Activated CD4-positive, alpha-beta T cell treated with anti-CD3 and anti-CD28 coated beads, Interleukin-2, Interleukin-6, amounts not matched to agents 100 ng/mL and 50 ng/mL, durations not matched to agents 16 hours and 8 hours (primary cell): ENCODE measurements at places on chromosomes 4 and X.

- DNase-seq = no peak
Observed at GRCh38 chr4:154039435-154040343, 250.8 kb upstream of the SFRP2 start.

- no peak for DNase-seq
Observed at GRCh38 chr4:87087420-87087819, 133.0 kb downstream of the KLHL8 start.

DNA sequence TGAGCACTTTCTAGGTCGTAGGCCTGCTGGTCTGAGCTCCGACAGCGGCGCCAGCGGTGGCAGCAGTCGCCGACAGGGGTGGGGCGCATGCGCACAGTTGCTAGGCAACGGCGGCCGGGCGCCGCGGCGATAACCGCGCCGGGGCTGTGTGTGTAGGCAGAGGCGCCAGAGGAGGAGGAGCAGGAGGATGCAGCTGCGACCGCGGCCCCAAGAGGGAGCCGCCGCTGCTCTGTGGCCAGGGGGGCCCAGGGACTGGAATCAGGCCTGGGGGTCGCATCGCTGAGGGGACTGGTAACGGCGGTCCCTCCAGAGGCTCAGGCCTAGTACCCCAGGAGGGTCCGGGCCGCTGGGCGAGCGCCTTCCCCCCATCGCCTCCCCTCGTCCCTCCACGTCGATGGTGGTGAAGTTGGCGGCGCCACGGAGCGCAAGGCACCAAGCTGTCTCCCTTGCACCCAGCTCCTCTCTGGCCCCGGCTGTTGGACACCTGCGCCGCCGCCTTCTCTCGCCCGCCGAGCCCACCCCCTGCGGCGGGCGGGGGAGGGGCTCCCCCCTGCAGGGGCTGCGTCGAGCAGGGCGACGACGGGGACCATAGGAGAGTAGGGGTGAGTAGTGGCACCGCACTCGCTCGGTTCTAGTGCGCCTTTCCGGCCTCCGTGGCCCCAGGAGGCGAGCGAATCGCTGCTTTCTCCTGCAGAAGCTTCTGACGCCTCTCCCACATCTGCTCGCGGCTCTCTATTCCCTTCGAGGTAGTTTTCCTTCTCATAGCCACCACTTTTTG is 58.6 kb upstream of the ZC4H2 start:
- DNase-seq = peak; percentile 86

DNA sequence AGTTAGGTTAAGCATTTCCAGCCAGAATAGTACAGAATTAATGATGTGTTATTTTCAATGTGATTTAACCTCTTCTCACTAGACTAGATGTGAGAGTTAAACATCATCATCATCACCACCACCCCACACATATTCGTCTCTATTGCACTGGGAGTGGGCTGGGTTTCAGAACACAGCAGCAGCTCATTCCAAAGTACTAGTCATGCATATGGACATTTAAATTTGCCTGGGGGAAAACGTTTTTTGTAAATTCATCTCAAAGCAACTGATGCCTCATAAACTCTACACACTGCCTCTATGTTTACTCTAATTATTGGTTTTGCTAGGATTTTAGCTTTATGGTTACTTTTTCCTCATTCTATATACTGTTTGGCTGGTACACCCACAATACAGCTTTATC is 509.1 kb downstream of the PPP4R3C start:
- no peak for DNase-seq

GRCh38 chrX:17052793-17053192 is 106.3 kb downstream of the REPS2 start:
- DNase-seq = no peak

DNA sequence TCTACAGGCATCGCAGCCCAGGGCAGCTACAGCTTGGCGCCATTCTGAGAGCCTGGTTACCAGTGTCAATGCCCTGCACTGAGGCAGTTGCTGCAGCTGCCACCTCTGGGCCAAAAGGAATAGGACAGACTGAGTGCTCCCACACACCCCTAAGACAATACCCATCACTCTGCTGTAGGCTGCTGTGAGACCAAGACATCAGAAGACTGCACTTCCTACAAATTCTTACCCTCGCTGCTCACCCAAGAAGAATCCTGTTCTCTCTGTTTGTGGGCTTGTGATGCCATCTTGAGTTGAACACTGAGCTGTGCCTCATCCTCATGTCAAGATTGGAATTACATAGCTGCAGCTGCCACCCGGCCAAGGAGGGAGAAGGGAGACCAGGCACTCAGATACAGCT is 1847.0 kb upstream of the PCDH10 start:
- no peak for DNase-seq

GRCh38 chr4:18049446-18049845 is 27.9 kb upstream of the LCORL start:
- DNase-seq = no peak

DNA sequence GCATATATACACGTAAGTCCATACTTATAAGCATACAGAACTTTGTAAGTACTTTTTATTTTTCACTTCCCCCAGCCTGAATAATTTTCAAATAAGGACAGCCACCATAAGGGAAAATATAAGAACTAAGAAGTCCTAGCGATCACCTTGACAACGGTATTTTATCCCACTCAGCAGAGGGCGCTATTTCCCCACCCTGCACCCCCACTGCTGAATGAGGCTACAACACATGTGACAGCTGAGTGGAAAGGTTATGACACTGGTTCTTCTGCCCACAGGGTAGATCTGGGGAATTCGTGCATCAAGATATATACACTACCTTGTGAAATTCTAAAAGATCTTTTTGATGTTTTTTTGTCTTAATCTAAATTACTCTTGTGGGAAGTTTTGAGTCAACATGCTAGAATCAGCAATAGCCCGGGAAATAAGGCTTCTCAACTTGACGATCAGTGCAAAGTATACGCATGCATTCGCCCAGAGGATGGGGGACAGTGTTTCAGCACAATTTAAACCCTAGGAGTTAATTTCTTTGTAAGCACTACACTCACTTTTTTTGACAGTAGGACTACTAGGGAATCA is 151.5 kb downstream of the CORIN start:
- peak; percentile 71 for DNase-seq
